ENCODE measurements at places on chromosomes 6 and 20.

DNA sequence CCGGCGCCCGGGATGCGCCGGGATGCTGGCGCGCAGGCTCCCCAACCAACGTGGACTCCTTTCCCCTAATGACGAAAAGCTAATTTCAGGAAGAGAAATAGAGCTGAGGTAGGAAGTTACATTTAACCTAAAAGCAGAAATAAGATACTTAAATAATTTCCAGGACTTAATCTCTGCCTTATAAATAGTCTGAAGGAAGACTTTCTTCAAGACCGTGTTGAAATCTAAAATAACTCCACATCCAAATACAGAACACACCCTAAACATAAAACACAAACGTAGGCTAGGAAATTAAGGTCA, 1.3 kb downstream of the ASF1A start:
- DNase-seq: no peak

DNA sequence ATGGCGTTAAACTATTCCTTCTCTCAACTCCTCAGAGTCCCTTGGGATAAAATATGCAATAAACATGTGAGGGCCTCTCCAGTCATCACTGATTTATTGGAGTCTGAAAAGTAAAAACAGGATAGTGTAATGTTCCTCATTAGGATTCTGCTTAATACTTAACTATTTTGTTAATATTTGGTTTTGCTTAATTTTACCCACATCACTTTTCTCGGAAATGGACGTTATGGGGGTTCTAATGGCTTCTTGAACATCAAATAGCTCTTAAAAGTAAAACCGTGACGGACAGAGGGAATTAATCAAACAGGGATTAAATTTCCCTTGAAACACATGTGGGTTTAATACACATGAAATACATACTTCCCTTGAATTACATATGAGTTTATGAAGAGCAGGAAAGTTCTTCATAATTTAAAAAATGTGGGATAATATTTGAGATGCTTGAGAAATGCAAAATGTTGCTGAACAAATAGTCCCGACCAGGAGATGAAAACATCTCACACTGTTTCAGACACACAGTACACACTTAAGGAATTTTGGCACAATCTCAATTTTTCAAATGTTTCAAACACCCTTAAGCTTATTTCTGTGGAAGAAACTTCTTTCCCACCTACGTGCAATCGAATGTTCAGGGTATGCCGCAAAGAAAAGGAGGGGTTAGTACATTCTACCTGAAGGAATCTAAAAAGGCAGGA, 38.4 kb upstream of the EIF2S2 start:
- no peak for DNase-seq

GRCh38 chr6:4606821-4607704, 169.1 kb upstream of the CDYL start:
- no peak for DNase-seq

DNA sequence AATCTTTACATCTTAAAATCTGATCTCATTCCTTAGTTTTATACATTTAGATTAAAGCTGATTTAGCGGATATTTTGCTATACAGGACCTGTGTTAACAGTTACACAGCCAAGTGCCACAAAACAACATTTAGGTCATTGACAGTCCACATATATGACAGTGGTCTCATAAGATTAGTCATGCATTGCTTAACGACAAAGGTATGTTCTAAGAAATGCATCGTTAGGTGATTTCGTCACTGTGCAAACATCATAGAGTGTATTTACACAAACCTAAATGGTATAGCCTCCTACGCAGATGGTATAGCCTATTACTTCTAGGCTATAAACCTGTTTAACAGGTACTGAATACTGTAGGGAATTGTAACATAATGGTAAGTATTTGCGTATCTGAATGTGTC, 21.6 kb downstream of the ADGRG6 start:
- no peak for DNase-seq
